Spinal cord (tissue), 10 donors: ENCODE measurements at places on chromosomes 2 and 18.

DNA sequence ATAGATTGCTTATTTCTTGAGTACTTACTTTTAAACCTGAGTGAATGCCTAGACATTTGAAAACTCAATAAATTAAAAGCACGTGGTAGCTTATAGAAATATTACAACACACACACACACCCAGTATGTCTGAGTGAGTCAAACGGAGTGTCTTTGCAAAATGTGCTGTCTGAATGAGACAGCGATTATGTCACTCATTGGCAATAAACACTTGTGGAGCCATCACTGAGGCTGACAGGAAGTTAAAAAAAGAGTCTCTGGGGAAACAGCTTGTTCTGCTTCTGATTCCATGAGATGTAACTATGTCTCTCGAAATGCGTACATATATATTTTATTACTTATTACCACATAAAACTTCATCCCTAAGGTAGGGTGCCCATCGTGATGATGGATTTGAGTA is 22.3 kb upstream of the VPS4B start:
- no peak for DNase-seq

DNA sequence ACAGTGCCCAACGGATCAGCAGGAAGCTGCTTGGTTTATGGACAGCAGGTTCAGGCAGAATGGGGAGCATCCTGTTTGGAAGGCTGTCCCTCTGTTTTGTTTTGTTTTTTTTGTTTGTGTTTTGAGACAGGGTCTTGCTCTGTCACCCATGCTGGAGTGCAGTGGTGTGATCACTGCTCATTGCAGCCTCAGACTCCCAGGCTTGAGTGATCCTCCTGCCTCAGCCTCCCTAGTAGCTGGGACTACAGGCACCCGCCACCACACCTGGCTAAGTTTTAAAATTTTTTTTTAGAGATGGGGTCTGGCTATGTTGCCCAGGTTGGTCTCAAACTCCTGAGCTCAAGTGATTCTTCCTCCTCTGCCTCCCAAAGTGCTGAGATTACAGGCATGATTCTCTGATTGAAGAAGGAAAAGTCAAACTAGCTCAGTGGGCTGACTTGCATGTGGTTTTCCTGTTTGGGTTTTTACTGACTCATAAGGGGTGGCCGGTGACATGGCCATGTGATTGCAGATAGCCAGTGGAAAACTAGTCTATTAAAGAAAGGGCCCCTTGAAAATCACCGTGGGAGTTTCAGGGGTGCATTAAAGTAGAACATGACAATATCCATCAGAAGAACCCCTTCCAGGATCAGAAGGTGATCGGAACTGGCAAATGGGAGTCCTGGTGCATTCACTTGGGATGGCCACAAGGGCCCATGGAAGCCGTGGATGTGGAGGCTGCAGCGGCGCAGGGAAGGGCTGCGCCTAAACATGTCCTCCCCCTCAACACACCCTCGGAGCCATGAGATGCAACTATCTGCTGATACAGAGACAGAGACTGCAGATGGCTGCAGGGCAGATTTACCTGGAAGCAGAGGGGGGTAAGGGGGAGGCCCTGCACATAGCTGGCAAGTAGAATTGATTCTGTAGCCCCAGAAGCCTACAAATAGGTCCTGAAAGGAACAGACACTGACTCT is 26.5 kb downstream of the AQP12B start:
- DNase-seq, result no peak

- DNase-seq, result no peak
Measured at GRCh38 chr2:126855606-126856005, 43.1 kb upstream of the TEX51 start.

DNA sequence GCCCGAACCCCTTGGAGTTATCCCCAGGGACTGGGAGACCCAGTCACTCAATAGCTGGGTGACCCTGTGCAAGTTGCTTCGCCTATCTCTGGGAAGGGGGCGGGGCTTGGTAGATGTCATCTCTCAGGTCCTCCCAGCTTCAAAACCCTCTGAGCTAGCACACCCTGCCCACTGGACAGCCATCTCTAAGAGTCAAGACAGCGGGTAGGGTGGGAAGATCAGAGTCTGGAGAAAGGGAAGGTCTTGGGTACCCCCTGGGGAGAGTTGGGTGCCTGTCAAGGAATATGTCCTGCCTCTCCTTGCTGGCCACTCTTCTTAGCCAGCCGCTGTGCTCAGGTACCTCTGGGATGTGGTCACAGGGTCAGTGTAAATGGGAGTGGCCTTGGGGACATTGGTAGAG is 8.0 kb downstream of the GLI2 start:
- DNase-seq, result no peak

GRCh38 chr18:25516747-25517498 is 165.0 kb upstream of the ZNF521 start:
- DNase-seq, result no peak

- no peak for DNase-seq
Measured at GRCh38 chr2:17545680-17546613, 5.5 kb downstream of the VSNL1 start.

- DNase-seq, result no peak
Measured at GRCh38 chr2:107374249-107374648, 452.4 kb upstream of the RGPD4 start.

DNA sequence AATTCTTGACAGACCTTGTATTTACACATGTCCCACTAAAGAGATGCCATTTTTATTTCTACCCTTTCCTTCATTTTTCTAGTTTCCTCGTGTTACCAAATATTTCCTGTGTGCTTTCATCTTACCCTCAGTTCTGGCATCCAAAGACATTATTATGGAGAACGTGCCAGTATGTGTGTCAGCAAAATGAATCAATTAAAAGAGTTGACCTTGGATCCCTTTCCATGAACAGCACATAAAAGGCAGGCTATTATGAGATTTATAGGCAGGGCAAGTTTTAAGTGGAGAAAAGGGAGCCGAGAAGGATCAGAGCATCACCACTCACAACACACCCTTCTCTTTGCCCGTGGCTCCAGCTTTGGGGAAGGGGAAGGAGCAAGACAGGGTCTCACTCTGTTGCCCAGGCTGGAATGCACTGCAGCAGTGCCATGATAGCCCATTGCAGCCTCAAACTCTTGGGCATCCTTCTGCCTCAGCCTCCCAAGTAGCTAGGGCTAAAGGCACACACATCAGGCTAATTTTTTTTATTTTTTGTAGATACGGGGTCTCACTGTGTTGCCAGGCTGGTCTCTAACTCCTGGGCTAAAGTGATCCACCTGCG is 149.9 kb downstream of the GFPT1 start:
- no peak for DNase-seq

DNA sequence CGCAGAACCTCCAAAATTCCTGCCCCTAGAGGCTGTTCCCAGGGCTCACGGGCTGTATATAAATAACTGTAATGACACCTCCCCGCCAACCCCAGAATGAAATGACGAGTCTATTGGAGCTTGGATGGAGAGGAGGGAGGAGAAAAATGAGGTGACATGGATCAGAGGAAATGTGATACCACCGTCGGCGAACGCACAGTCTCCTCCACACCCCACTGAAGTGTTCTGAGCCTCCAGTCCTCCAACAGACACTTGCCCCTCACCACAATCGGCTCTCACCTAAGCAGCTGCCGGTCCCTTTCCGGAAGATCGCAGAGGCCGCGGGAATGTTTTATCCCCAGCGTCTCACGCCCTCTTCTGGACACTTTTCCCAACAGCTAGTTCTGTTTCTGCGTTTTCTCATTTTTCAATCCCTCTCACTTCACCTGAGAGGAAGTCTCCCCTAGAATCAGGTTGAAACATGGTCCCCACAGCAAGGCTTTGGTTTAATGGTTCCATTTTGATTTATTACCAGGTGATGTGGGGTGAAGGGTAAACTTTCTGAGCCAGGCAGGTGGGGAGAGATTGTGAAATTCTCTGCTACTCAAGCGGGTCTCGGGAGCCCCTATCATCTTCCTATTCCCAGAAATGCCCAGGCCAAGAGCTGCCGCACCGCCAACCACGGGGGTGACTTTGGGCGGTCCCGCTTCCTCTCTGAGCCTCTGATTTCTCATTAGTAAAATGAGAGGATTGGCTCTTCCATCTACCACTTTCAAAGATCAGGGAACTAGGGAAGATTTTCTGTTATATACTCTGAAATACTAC is 9.1 kb upstream of the MYO5B start:
- peak; percentile 86 for DNase-seq

DNA sequence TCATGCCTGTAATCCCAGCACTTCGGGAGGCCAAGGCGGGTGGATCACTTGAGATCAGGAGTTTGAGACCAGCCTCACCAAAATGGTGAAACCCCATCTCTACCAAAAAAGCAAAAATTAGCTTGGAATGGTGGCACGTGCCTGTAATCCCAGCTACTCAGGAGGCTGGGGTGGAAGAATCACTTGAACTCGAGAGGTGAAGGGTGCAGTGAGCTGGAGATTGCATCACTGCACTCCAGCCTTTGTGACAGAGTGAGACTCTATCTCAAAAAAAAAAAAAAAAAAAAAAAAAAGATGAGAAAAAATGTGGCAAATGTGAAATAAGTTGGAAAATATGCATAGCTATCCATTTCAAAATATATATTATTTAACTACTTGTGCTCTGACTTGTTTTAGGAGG is 65.0 kb downstream of the KCNS3 start:
- DNase-seq, result no peak

- no peak for DNase-seq
Measured at GRCh38 chr2:168731002-168731401, 71.4 kb upstream of the NOSTRIN start.

GRCh38 chr2:147182260-147182659 is 662.6 kb upstream of the ACVR2A start:
- DNase-seq, result no peak

DNA sequence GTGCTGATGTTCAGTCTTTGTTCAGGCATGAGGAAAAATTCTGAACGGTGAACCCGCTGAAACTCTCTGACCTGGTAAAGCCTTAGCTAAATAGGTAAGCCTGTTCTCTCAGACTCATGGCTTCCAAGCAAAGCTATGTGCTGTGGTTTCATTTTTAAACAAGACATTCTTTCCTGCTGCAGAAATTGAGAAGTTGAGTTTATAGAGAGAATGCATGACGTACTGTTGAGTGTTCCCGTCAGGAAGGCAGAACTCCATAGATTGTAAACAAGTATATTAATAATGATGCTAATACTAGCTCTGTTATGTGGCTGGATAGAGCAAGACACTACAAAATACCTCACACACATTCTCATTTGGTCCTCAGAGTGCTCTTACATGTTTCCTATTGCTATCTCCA is 424.0 kb upstream of the CRIM1 start:
- DNase-seq, result no peak

DNA sequence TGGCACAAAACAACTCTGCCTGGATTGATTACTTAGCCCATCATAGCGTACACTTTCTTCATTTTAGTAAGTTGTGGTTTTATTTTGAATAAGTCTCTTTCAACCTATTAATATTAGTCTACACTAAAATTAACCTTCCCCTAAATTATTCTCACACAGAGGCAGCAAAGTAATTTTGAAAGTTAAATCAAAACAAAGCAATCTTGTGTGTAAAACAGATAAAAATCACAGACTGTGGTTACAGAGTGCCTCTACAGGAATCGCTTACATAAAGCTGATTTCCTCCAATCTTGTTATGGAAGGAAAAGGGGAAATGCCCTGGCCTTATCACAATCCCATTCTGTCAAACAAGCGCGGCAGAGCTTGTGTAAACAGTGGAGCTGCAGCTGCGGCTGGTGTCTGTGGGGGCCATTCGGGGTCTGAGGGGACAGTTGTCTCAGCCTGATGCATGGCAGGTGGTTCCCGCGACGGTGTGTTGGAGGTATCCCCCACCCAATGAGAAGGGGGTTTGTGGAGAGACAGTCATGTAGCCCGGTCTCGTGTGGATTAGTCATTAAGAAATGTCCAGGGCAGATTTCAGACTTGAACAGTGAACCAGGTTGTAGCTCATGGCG is 42.1 kb downstream of the BCL2L11 start:
- DNase-seq, result no peak

DNA sequence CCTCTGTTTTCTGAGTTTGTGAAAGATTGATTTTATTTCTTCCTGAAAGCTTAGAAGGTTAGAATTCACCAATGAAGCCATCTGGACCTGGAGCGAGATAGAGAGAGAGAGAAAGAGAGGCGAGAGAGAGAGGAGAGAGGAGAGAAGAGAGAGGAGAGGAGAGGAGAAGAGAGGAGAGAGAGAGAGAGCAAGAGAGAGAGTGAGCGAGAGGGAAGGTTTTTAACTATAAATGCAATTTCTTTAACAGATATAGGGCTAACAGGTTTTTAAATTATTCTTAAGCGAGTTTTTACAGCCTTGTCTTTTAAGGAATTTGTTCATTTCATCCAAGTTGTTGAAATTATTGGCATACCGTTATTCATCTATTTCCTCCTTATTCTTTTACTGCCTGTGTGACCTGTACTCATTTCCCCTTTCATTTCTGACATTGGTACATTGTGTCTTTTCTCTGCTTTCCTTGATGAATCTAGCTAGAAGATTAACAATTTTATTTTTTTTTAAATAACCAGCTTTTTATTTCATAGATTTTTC is 56.1 kb downstream of the BABAM2 start:
- no peak for DNase-seq

DNA sequence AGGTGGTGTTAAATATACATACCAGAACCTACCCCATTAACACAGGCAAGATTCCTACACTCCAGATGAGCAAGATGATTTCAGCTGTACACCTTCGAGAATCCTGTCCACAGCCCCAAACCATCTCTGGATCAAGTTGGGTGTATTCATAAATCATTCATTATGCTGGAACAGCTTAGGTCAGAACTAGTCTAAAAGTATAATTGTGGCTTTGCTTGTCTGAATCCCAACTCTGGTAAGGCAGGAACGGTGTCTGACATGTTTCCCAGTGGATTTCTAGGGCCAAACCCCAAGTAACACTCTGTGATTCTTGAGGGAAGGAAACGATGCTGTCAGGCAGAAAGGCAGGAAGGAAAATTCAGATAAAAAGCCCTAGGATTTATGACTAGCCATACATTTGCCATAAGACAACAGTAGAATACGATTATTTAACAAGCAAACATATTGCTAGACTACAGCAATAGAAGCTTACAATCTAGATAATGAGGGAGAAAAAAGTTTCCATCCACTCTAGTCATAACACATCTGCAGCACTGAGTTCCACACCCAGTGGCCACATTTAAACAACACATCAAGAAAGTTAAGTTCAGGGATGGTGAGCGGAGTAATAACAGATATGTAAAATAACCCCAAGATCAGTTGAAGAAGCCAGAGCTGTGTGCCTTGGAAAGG is 444.8 kb downstream of the RND3 start:
- DNase-seq, result no peak

- DNase-seq, result no peak
Measured at GRCh38 chr2:86022661-86023365, 82.9 kb downstream of the POLR1A start.

DNA sequence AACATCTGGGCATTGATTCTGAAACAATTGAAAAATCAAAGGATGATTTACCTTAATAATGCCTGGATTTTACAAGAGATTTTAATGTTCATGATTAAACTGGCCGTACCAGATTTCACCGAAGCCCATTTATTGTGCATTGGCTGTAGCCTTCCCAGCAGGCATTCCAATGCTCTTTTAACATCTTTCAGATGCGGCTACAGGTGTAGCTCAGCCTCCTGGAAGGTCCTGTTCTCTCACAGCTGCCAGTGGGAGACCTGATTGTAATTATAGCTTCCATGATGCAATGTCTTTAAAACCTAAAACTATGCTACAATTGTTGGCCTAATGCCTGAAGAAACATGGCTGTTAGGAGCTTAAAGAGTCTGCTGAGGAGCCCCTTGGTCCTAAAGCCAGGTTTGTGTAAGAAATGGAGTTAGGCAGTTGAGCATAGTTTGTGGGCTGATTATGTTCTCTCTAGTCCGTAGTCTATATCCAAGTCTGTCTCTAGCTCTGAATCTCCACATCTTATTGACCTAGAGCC is 147.4 kb downstream of the CERS6 start:
- no peak for DNase-seq

- DNase-seq, result no peak
Measured at GRCh38 chr2:175107146-175107545, 60.9 kb downstream of the ATF2 start.

- no peak for DNase-seq
Measured at GRCh38 chr18:55232506-55232905, 273.2 kb upstream of the CCDC68 start.
